Substantia nigra (tissue), 51 donors: ENCODE measurements at places on chromosomes 5 and 9.
A peak's percentile ranks its signal among the peaks of the same experiment; 100 is the strongest.

DNA sequence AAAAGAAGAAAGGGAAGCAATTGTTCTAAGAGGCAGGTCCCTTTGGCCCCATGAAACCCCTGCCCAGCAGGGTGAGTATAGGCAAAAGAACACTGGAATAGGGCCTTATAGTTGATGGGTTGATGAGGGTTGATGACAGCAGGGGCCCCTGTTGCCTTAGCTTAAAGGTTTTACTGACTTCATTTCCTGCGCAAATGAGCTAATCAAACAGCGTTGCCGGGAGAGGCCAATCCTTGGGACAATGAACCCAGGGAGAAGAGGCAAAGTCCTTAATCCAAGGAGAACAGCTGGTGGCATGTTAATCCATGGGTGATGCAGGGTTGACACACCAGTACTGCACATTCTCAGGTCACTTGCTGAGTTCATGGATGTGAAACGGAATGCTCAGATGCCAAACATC lies 22.0 kb upstream of the EPB41L4B start:
- no peak for DNase-seq

GRCh38 chr5:16797951-16798350 lies 138.1 kb downstream of the MYO10 start:
- no peak for DNase-seq

- peak; percentile 14 for DNase-seq
Observed at GRCh38 chr9:26326563-26326962, 566.0 kb downstream of the CAAP1 start.

- peak; percentile 58 for DNase-seq
Observed at GRCh38 chr9:127854184-127854806, at the start of gene ENG. Gene ENG, minus strand, starts transcription at chr9:127854658. Its CDS starts 303 bp downstream, at chr9:127854355.

GRCh38 chr5:34043099-34043876 lies at the start of gene C1QTNF3:
Gene C1QTNF3, minus strand, starts transcription at chr5:34043213. Its CDS starts 88 bp downstream, at chr5:34043125.
- DNase-seq, result no peak

GRCh38 chr9:76512826-76513225 lies 53.8 kb downstream of the GCNT1 start:
- DNase-seq, result no peak

DNA sequence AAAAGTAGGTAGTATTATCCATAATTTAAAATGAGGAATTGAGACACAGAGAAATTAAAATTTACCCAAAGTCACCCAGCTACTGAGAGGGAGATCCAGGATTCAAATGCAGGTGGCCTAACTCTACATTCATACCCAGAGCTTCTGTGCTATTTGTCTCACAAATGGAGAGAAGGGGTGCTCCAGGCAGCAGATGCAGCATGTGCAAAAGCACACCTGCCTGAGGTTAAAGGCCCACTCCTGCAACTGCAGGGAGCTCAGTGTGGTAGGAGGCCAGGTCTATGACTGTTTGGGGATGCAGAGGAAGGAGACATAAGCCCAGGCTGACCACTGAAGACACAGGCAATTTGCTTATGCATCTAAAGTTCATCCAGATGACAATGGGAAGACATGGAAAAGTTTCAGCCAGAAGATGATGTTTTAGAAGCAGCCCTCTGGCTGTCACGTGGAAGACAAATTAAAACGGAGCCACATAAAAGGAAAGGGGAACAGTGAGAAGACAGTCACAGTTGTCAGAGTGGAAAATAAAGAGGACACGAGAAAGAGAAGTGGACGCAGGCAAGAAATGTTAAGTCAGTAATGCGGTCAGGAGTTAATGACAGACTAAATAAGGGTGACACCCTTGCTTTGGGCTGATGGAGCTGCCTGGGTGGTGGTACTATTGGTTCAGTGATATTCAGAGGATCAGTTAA lies 214.7 kb downstream of the EBF1 start:
- DNase-seq, result no peak

GRCh38 chr9:33633636-33634035 lies 109.6 kb downstream of the ANKRD18B start:
- no peak for DNase-seq

DNA sequence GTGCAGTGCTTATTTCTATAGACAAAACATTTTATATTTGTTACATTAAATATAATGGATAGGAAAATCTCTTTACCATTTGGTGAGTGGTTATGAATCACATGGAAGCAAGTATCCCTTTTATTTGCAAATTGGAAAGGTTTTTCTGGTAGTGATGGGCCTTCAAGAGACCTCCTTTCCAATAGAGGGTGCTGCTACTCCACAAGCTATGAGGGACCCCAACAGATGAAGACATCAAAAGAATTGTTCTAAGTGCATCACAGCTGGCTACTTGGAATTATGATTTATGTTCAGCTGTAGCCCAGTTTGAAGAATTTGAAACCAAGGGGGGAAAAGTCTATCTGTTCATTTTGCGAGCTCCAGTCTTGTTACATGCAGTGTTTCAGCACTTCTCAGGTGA lies 493.7 kb upstream of the SGCD start:
- DNase-seq, result no peak

GRCh38 chr5:87909382-87909781 lies 359.3 kb downstream of the TMEM161B start:
- DNase-seq, result no peak

DNA sequence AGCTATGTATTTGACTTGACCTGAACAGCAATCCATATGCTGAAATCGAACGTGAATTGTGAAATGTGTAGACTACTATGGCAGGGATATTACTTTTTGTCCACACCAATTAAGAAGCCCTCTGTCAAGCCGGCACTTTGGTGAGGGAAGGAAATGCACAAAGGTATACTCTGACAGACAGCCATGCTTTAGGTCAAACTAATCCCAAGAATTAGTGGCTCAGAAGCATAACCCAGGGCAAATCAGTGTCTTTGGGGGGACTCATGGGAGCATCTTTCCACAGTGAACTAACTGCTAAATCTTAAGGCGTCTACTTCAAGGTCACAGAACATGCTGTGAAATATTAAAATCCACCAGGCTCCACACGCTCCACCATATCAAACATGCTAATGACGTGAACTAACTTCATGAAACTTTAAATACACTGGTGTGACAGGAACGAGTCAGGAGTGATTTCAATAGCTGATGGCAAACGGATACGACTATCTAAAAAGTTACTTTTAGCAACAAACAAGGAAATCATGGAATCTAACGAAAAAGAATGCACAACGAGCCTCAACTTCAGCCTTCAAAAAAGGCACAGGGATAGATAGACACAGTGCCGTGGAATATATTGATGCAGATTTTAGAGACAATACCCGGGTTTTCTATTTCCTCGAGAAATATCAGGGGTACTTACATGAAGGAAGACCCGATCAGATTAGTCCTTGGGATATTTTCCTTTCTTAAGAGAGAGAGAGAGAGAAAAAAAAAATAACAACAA lies 527 bp downstream of the MEF2C start:
- no peak for DNase-seq

GRCh38 chr5:94675965-94676618 lies 57.6 kb downstream of the SLF1 start:
- no peak for DNase-seq

DNA sequence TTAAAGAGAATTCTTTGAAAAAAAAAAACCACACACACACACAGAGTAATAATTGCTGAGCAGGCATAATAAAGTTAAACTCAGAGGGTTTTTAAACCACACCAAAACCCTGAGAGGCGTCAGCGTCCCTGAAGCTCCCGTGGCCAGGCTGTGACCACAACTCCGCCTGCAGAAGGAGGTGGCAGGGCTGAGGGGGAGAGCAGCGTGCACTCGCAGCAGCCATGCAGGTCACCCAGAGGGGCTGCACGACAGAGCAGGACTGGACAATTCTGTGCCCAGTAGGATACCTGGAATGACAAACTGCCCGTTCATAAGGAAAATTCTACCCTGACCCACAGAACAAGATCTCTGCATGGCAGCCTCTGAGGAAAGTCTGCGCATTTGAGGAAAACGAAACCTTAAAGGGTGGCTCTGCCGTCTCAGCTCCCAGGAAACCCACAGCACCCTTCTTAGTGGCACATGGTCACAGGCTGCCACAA lies 44.0 kb downstream of the ROR2 start:
- DNase-seq, result peak; percentile 7

- DNase-seq, result no peak
Observed at GRCh38 chr5:102911973-102912372, 156.9 kb downstream of the PAM start.

GRCh38 chr9:121295662-121296191 lies 27.8 kb downstream of the GSN start:
- DNase-seq, result no peak

DNA sequence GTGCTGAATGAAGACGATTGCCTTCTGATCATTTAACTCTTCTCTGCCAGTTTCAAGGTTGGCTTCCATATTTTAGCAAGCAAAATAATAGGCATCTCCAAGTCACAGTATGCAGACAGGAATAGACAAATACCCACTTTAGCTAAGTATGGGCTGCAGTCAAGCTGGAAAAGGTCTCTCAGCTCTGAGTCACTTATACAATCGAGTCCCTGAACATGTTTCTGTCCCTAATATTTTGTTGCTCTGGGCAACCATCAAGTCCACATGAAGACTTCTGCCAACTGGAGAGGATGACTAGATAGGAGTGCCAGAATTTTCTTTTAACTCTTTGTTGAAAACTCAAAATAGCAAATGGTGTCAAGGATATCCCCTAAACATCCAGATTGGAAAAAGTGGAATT lies 575.3 kb downstream of the RAB3C start:
- DNase-seq, result no peak

DNA sequence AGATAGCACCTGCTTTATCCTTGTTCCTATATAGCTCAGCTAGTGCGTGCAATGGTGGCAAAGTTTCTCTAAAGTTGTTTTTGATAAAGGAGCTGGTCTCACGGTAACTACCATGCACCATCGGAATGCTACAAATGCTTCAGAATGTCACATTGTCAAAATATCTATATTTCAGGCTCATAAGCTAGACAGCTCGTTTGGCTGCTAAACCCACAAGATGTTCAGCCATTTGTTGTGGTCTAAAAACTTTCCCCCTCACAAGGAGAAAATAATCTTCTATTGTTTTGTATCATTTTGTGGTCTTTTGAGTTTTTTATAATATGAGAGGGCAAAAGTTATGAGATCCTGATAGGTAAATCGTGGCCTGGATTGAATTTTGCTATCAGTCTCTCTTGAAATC lies 137.9 kb downstream of the NTRK2 start:
- DNase-seq, result no peak

DNA sequence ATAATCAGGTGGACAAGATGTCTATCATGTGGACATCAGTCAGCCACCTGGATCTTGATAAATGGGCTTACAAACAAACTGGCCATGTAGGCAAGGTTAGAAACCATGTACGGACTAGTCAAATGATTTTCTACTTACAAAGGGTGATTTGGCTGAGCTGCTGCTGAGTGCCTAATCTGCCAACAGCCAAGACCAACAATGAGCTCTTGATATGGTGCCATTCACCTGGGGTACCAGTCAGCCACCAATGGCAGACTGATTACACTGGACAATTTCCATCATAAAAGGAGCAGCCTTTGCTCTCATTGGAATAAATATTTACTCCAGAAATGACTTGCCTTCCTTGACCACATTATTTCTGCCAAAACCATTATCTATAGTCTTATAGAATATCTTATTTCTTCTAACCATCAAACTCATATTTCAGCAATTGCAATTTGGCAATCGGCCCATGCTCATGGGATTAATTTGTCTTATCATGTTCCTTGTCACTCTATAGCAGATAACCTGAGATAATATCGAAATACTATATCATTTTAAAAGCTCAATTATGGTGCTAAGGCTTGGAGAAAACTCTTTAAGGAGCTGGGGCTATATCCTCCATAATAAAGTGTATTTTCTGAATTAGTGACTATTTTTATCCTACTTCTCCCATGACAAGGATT lies 135.1 kb downstream of the SLC25A46 start:
- DNase-seq, result no peak

GRCh38 chr9:84471816-84472215 lies 131.3 kb upstream of the SLC28A3 start:
- DNase-seq, result no peak

DNA sequence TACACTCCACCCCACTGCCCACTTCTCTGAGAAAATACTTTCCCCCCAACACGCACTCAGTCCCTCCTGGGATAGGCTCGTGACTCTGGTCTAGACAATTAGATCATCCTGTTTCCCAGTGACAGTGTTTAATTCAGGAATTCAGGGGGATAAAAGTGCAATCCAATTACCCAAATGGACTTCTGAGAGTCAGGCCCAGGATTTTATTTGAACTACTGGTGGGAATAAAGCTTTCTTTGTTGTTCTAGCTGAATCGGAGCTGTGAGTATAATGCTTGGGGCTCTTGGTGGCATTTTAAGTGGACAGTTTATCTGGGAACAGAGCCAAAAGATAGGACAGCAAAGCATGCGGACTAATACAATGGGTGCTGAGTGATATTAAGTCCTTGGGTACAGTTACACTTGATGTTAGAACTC lies 683.3 kb downstream of the MAT2B start:
- DNase-seq, result no peak

GRCh38 chr5:129110742-129111141 lies 16.2 kb downstream of the ISOC1 start:
- no peak for DNase-seq

DNA sequence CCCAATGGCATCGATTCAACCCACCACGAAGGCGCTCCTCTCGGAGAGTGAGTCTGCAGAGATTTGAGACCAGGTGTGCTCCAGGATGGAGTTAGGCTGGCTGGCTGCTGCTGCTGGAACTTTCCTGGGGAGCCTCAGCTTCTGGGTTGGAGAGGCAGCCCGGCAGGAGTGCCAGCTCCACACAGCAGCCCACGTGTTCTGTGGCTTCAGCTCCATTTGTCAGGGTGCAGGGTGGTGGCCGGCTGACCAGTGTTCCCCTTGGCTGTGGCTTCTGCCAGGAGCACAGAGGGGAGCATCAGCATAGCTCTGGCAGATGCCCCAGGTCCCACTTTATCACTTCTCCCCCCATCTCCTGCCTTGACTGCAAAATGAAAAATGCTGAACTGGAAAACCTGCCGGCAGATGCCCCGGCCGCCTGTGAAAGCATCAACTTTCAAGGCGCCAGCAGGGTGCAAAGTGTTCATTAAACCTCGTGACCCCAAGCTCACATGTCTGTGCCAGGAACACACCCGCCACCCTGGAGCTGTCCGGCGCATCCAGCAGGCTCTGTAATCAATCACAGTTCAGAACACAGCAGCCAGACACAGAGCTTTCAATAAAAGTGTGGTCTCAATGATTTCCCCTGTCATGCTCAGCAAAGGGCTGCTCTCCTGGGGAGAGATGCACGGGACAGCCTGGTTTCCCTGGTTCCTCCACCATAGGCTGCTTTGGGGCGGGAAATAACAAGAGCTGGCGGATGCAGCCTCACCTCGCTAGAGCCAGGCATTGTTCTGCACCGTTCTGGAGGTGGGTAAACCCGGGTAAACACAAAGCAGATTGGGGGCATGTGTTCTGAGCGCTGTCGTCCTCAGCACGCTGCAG lies 53.2 kb downstream of the TRIP13 start:
- no peak for DNase-seq
